Cardiac fibroblast (primary cell): ENCODE measurements at places on chromosomes 2 and 18.

GRCh38 chr18:8609659-8610458 is 622 bp downstream of the RAB12 start:
- DNase-seq, result no peak

- no peak for DNase-seq
These were observed 74.0 kb downstream of the SLC66A2 start for GRCh38 chr18:79877163-79878091.

GRCh38 chr2:236765478-236765877 is 195.9 kb downstream of the ACKR3 start:
- DNase-seq, result no peak

DNA sequence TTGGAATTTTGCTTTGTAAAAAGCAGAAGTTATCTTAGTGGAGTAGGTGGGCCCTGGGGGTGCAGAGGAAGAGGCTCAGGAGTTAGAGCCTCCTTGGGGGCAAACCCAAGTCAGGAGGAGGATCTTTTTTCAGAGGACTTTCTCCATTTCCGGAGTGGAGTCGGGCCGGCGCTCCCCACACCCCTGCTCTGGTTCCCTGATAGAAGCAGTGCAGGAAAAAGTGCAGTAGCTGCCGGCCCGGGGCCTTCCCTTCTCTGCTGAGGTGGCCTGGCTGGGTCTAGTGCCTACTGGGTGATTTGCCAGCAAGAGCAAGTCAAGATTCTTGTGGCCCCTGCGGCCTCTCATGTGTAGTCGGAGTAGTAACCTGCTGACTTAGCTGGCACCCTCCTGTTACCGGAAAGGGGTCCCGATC is 124.2 kb upstream of the HS6ST1 start:
- no peak for DNase-seq

DNA sequence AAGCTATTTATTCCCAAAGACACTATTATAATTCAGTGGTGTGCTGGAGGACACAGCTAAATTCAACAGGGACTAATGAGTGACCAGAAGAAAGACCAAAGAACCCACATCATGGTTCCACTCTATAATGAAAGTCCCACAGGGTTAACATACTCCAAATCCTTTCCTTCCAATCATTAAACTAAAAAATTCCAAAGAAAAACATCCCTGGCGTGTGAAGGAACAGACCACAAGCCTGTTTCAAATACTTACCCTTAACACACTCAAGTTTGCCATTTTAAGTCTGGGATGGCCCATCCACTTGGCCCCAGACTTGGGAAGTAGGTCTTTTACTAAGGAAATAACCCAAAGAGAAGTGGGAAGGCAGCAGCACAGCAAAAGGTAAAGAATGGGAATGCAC is 150.1 kb upstream of the CCDC150 start:
- DNase-seq, result no peak

DNA sequence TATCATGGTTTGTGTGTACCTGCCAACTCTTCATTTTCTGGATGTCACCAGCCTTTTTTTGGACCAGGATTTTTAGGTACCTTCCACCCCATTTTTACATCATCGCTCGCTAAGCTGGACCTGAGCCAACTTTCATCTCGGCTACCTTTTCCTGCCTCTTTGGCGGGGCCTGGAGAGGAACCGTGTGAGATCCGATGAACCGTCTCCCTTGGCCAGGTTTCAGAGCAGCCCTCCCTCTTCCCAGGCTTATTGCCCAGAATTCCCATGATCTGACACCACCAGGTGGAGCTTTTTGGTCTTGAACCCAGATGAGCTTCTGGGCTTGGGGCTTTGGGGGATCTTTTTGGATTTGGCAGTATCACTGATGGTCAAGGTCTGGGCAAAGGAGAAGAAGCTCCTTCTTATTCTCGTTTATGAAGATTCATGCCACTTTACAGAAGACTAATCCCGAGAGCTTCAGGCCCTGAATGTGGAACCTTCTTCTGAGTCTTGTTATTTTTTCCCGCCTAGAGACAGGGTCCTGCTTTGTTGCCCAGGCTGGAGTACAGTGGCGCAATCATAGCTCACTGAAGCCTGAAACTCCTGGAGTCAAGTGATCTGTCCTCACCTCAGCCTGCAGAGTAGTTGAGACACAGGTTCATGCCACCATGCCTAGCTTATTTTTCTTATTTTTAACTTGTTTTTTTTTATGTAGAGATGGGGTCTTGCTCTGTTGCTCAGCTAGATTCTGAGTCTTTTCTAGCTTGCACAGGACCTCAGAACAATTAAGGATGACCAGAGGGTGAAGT is 50.4 kb downstream of the GATA6 start:
- DNase-seq, result no peak

GRCh38 chr2:38631976-38632375 is 29.2 kb upstream of the HNRNPLL start:
- no peak for DNase-seq

GRCh38 chr2:187593098-187593497 is 38.9 kb upstream of the TFPI start:
- DNase-seq, result no peak

GRCh38 chr2:164754157-164755093 is 87.2 kb downstream of the COBLL1 start:
- DNase-seq, result no peak

GRCh38 chr2:221533299-221533698 is 38.8 kb downstream of the EPHA4 start:
- DNase-seq, result no peak

GRCh38 chr2:200661477-200661876 is 75.7 kb downstream of the AOX1 start:
- no peak for DNase-seq

- no peak for DNase-seq
These were observed 125.3 kb downstream of the COL4A4 start for GRCh38 chr2:227038550-227039189.

GRCh38 chr2:96253006-96253405 is 12.8 kb downstream of the TMEM127 start:
- DNase-seq, result no peak

DNA sequence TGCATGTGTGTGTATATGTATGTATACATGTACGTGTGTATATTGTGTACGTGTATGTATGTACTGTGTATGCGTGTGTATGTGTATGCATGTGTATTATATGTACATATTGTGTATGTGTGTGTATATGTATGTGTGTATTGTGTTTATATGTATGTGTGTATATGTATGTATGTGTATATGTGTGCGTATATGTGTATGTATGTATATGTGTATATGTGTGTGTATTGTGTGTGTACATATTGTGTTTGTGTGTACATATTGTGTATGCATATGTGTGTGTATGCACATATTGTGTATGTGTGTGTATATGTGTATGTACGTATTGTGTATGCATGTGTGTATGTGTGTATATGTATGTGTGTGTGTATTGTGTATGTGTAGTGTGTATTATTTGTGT is 15.6 kb upstream of the NEU4 start:
- no peak for DNase-seq

- DNase-seq, result no peak
These were observed 3.6 kb downstream of the ECEL1 start for GRCh38 chr2:232483923-232484627.

GRCh38 chr18:58032233-58032632 is 11.8 kb upstream of the NEDD4L start:
- DNase-seq, result no peak

GRCh38 chr2:31297751-31298150 is 63.8 kb downstream of the EHD3 start:
- DNase-seq, result no peak

DNA sequence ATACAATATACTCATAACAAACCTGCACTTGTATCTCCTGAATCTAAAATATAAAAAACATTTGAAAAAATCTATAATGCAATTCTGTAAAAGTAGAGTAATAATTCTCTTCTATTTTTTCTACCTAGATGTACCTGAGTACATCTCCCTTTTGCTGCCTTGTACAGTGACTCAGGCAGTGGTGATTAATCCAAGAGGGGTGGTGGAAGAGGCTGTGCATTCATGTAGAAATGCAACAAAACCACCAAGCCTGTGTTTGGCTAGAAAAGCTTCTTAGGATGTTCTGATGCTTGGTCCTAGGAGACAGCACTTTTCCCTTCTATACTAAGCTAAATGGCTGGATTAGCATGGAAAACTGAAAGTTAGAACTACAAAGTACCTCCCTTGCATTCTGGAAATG is 245.8 kb downstream of the DPP10 start:
- no peak for DNase-seq

DNA sequence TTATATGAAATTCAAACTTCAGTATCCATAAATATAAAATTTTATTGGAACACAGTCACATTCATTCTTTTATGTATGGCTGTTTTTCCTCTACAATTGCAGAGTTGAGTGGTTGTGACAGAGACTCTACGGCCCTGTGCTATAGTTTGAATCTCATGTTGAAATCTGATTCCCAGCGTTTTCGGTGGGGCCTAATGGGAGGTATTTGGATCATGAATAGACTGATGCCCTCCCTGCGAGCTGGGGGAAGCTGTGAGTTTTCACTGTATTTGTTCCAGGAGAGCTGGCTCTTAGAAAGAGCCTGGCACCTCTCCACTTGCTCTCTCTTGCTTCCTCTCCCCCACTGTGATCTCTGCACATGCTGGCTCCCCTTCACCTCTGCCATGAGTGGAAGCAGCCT is 1.7 kb downstream of the PFN4 start:
- no peak for DNase-seq

- no peak for DNase-seq
These were observed 147.6 kb upstream of the ITGA4 start for GRCh38 chr2:181309586-181309985.

- DNase-seq, result no peak
These were observed 222.8 kb downstream of the NAPG start for GRCh38 chr18:10748641-10749040.

DNA sequence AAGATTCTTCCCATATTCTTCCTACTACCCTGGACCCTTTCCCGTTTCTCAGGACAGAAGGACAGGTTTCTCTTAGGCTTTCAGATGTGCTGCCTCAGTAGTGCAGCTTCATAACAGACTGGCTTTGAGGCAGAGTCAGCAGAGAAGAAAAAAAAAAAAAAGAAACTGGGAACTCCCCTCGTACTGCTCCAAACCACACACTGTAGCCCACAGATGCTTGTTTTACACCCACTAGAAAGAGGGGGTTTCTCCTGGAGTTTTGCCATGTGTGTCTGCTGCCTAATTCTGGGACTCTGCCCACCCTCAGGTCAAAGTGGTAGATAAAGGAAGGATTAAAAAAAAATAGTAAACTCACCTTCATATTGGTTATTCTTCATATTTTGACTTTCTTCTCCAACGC is 95.9 kb downstream of the NCOA1 start:
- DNase-seq, result no peak

- no peak for DNase-seq
These were observed 273.8 kb downstream of the ZNF521 start for GRCh38 chr18:25077944-25078723.

GRCh38 chr2:205732314-205732713 is 50.0 kb downstream of the NRP2 start:
- DNase-seq, result no peak

GRCh38 chr2:206863716-206864115 is 75.6 kb upstream of the CPO start:
- DNase-seq, result no peak

DNA sequence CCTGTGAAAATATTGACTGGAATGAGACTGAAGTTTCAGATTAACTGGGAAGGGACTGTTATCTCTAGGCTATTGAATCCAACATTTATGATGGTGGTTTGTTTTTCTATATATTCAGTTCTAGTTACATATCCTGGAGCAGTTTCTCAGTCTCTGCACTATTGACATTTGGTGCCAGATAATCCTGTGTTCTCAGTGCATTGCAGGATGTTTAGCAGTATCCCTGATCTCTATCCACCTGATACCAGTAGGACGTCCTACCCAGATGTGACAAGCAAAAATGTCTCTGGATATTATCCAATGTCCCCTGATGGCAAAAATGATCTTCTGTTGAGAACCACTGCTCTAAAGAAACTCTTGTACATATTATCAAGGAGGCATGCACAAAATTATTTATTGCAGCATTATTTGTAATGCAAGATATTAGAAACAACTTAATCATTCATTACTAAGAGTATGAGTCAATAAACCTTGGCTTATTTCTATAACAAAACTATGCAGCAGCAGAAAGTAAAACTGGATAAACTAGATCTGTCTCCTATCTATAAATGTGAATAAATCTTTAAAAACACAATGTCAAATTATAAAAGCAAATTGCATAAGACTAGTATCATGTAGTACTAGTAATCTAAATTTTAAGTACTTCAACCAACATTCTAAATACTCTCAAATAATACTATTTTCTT is 369.3 kb upstream of the RND3 start:
- no peak for DNase-seq

DNA sequence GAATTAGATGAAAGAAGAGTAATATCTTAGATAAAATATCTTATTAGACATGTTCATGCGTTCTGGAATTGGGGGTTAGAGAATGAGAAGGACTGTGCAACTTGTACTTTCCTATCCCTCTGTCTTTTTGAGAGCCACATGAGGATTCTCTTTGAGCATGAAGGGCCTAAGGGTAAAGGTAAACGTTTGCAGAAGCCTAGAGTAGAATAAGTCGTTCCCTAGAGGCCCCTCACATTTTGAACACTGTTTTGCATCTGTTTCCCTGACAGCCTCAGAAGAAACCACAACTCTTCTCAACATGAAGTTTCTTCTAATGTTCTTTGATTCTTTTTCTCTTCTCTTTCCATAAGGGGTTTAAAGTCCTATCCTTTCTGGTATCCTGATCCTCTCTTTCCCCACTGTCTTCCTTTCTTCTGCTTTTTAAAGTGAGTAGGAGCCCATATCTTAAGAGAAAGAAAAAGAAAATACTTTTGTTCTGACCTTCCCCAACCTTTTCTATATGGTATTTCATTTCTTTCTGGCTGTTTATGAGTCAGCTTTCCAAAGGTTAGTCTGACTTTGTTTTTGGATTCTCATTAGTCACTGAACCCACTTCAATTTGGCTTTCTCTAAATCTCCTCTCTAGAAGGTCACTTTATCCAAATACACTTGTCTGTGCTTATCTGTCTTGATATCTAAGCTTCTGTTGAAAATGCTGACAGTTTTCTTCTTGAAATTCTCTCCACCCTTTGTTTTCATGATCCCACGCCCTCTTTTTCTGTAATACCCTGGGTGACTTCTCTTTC is 34.8 kb downstream of the PPP1R1C start:
- DNase-seq, result peak; percentile 20

GRCh38 chr2:203352604-203353255 is 24.5 kb downstream of the ABI2 start:
- DNase-seq, result no peak

- DNase-seq, result no peak
These were observed 7.2 kb downstream of the RAB11FIP5 start for GRCh38 chr2:73105511-73105971.

DNA sequence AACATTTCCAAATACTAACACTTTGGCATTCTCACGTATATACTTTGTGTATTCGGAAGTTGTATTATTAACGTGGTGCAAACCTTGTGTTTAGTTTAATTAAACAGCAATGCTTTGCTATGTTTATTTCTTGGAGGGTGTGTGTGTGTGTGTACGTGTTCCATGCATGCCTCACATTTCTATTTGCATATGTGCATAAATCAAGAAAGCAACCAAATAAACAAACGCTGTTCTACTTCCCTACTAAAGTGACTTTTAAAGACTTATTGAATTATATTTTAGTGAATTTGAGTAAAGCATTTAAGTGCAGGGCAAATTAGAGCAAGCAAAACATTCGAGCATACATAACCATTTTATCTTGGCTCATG is 54.2 kb upstream of the ZNF396 start:
- no peak for DNase-seq
